ENCODE measurements at places on chromosomes 13 and 19.
A peak's percentile ranks its signal among the peaks of the same experiment; 100 is the strongest.

DNA sequence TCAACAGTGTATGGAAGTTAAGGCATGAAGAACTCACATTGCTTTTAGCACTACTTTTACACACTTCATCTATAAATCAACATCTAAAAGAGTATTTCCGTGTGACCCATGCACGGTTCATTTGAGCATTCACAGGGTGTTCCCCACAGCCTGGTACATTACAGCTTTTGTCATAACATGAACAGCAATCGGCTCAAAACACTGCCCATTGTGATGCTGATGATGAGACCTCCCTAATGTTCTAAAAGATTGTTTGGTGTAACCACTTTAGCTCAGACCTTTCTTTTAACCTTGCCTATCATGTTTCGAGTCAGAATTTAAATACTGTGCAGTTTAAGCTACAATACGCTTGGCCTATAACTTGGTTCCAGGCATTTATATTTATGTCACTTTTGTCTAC lies 4.1 kb upstream of the KLF5 start:
- no peak overlapping the region for H3K27ac ChIP-seq
- no peak for DNase-seq
- no peaks in the 10 kb centered on the region for H3K36me3 ChIP-seq
- H3K4me3 ChIP-seq: no peak overlapping the region
- H3K27me3 ChIP-seq: no peaks in the 10 kb centered on the region

DNA sequence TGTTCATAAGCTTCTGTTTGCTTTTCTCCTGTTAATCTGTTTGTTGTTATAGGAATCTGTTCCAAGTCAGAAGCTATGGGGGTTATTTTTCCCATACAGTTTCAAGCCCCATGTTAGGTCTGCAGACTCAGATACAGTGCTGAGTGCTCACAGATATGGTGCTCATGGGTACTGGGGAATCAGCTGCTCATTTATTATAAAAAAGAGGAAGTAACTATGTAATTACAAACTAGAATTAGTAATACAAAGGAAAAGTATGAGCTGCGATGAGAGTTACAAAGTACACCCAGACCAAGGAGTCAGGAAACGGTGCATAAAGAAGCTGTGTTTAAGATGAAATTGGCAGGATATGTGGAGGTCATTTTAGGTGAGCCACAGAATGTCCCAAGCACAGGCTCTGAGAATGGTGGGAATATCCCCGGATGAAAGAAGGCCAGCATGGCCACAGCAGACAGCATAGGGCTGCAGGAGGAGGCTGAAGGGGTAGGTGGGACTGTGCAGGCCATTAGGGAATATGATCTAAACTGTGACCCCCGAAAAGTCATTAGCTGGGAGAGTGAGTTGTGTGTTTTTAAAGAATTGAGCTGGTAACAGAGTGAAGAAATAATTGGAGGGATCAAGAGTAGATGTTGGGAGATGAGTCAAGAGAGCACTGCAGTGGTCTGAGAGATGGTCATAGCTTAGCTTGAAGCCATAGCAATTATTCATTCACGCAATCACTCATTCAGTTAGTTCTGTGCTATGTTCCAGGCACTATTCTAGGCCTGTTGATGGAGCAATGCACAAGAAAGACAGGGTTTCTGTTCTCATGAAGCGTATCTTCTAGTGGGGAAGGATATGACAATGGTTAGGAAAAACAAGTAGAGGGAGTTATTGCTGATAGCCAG lies 177.4 kb upstream of the UBL3 start:
- peak overlapping the region; percentile 5 for H3K27ac ChIP-seq
- no peaks in the 10 kb centered on the region for H3K36me3 ChIP-seq
- peaks cover 6% of the 10 kb centered on the region for H3K4me1 ChIP-seq
- no peak overlapping the region for H3K4me3 ChIP-seq
- DNase-seq: no peak

DNA sequence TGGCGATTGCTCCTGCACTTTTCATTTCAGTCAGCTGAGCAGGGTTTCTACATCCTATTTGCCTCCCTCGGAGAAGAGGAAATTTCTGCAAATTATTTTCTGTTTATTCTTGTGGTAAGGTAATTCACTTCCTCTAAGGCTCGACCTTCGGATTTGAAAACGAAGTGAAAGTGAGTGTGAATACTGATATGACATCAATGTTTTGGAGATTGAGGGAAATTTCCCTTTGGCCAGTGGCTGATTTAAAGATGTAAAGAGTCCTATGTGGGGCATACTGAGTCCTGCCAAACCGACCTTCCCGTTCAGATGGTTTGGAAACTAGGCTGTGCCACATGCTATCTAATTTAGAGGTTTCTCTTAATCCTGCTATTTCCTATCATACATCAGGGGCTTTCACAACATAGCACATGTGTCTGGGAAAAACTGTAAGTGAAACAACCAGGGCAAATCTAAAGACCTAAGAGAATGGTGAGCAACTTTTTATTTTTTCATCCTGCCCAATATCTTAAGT lies 112.3 kb downstream of the POSTN start:
- no peaks in the 10 kb centered on the region for H3K27me3 ChIP-seq
- no peak overlapping the region for H3K4me3 ChIP-seq
- no peak for DNase-seq

DNA sequence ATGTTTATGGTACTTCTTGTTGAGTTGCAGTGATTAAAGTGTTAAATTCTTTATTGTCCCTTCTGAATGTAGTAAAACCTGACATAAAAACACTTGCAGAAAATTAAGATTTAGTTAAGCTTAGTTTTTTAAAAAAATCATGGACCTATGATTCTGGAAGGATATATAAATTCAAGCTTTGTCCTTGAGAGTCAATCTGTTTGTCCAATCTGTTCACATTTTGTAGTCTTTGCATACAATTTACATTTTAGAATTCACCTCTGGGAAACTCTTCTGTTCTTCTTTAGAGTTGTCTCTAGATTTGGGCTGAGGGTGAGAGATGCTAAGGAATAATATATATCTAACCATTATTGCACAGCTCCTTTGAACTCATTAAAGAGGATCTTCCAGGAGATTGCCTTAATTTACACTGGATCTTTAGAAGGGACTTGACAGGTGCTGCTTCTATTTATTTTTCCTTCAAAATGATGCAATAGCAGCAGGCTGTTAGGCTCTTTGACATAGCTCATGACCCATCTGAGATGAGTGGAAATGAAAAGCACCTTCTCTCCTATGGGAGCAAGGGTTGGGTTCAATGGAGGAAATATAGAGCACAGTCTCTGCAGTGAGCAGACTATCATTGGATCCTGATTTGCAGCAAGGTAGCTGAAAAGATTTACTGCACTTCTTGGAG lies 433.9 kb downstream of the GPC6 start:
- DNase-seq: no peak
- no peak overlapping the region for H3K4me3 ChIP-seq
- H3K4me1 ChIP-seq: no peaks in the 10 kb centered on the region
- no peaks in the 10 kb centered on the region for H3K27me3 ChIP-seq
- H3K27ac ChIP-seq: no peak overlapping the region

DNA sequence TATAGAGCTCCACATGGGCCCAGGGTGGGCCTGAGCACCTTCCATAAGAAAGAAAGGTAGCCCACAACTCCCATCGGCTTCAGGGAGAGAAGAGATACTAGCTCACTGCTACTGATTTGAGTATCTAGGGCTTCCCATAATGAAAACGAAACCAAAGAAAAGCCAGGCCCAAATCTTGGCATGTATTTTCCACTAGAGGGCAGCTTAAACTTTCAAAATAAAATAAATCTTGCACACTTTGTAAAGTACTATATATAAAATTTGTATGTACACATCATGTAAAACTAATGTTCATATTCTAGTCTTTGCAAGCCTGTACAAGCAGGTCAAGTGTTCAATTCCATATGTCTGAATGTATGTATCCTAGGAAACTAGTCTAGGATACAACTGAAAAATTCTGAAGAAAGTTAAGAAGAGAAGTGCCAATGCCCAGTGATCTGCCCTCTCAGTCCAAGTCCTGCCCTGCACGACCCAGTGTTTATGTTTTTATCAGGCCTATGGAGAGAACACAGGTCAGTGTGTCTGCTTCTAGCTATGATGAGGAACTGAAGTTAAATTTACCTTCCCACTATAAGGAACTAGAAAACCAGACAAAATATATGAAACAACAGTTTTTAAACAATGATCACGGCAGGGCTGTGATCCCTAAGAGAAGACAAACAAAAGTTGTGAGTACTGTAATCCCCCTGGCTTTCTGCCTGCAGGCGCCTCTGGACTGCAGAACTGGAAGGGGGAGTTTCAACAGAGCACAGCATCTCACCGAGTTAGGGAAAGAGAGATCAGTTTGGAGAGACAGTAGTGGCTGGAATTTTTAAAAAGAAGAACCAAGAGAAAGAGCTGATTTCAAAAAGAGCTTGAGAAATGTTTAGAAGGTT lies 475.7 kb downstream of the UQCRFS1 start:
- H3K27me3 ChIP-seq: no peaks in the 10 kb centered on the region
- H3K4me3 ChIP-seq: no peak overlapping the region
- peak; percentile 43 for DNase-seq
- no peaks in the 10 kb centered on the region for H3K36me3 ChIP-seq

DNA sequence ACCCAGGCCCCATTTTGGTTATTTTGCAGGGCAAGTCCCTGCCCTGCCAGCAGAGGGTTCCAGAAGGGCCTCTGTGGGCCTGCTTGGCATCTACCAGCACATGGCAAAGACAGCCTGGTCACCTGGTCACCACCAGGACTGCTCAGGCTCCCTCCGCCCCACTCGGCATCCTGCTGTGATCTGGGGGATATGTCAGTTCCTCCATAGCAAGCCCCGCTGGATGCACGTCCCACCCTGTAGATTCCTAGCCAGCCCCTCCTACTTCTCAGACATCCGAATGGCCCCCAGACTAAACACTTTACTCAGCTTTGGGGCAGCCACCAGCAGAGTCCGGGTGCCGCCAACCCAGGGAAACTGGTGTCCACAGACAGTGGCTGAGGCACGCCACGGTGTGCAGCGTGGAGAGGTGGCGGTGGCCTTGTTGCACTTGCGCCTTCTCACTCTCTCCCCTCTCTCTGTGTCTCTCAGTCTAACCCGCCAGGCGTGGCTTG lies 31.8 kb upstream of the USE1 start:
- no peaks in the 10 kb centered on the region for H3K27me3 ChIP-seq
- no peak overlapping the region for H3K4me3 ChIP-seq
- DNase-seq: no peak
- no peaks in the 10 kb centered on the region for H3K4me1 ChIP-seq
- H3K27ac ChIP-seq: no peak overlapping the region

DNA sequence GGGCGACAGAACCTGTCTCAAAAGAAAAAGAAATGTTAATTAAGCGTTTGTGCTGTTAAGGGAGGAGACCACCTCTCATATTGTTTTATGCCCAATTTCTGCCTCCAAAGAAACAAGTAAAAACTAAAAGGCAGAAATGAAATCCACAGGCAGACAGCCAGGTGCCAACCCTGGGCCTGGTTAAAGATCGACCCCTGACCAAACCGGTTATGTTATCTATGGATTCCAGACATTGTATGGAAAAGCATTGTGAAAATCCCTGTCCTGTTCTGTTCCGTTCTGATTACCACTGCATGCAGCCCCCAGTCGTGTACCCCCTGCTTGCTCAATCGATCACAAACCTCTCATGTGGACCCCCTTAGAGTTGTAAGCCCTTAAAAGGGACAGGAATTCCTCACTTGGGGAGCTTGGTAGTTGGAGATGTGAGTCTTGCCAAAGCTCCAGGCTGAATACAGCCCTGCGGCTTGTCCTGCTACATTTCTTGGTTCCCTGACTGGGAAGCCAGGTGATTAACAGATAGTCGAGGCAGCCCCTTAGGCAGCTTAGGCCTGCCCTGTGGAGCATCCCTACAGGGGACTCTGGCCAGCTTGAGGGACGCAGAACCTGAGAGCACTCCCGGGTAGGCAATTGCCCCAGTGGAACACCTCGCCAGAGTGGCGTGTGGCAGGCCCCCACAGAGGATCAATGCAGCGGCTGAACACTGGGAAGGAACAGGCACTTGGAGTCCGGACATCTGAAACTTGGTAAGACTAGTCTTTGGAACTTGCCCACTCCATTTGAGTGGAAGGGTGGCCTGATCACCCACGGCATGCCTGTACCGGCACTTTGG lies 748 bp upstream of the ZNF552 start:
- H3K4me3 ChIP-seq: no peak overlapping the region
- H3K27me3 ChIP-seq: no peaks in the 10 kb centered on the region
- H3K27ac ChIP-seq: peak overlapping the region; percentile 74

GRCh38 chr19:17938092-17938845 lies 5.5 kb downstream of the CCDC124 start:
- no peaks in the 10 kb centered on the region for H3K27me3 ChIP-seq
- peak; percentile 86 for DNase-seq
- H3K4me1 ChIP-seq: peaks cover 7% of the 10 kb centered on the region
- no peaks in the 10 kb centered on the region for H3K36me3 ChIP-seq

DNA sequence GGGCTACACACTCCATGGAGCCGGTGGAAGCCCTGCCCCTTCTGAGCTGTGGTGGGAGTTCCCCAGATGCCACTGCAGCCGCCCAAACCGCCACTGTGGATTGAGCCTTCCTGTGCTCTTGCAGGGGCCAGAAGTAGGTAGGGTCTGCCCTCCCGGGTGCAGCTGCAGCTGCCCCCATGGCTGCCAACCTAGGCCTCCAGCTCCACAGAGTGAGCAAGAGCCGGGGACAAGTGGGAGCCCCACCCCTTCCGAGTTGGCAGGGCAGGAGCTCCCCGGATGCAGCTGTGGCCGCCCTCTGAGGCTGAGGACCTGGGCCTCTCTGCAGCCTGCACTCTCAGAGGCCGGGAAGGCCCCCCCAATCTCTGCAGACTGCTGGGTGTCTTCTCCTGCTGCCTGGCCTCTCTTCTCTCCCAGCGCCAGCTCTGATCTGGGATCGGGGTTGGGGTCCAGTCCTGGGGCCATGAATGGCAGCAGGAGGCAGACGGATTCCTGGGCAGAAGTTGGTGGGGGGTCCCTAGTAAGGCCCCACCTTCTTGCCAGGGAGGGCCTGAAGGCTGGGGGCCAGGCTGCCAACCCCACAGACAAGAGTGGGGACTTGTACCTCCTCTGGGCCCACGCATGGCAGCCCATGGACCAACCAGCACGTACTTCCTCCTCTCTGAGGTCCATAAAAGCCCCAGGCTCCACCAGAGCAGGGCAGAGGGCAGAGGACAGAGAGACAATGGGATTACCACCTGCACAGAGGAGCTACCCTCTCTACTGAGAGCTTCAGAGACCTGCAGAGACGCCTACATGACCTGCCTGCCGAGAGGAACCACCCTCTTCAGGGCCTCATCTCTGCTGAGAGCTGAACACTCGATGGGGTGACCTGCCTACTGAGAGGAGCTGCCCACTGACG lies 28.9 kb downstream of the AP2S1 start:
- peaks cover 23% of the 10 kb centered on the region for H3K4me1 ChIP-seq
- H3K36me3 ChIP-seq: no peaks in the 10 kb centered on the region
- DNase-seq: peak; percentile 24
- H3K27ac ChIP-seq: peak overlapping the region; percentile 68
- no peaks in the 10 kb centered on the region for H3K27me3 ChIP-seq

Measured in hepatocyte (in vitro differentiated cells).